Motor neuron (in vitro differentiated cells): ENCODE measurements at places on chromosomes 12 and 14.

DNA sequence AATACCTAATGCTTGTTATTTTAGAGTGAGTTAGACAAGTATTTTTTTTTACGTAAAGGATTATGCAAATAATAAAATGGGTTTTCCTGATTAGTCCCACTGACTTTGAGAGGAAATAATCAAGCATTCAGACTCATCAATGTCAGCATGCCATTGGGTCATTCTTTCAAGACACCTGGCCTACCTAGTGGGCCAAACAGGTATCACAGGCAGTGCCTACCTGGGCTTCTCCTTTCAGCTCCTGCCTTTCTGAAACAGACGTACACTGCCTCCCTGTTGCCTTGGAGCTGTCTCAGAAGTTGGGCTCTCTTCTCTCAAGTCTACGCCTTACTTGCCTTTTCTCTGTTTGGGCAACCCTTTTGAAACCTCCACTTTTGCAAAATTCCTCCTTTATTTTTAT lies 545.6 kb downstream of the SNAPC1 start:
- no peak for ATAC-seq

- no peak for ATAC-seq
Observed at GRCh38 chr14:74243051-74243450, 3.8 kb downstream of the VSX2 start.

DNA sequence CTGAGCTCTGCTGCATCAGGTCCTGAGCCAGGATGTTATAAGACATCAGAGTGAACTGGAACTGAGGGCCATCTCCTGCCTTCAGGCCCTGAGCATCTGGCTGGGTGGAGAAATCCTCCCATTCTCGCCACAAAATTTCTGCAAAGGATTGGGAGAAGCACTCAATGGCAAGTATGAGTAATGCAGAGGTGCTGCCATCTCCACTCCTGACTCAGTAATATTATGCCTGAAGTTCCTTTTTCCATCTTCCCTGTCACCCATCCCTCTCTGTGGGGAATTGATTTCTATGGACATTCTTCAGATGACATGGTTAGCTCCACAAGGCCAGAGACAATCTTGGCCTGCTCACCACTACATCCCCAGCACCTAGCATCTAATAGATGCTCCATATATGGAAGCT lies 4.7 kb downstream of the ANGEL1 start:
- no peak for ATAC-seq

DNA sequence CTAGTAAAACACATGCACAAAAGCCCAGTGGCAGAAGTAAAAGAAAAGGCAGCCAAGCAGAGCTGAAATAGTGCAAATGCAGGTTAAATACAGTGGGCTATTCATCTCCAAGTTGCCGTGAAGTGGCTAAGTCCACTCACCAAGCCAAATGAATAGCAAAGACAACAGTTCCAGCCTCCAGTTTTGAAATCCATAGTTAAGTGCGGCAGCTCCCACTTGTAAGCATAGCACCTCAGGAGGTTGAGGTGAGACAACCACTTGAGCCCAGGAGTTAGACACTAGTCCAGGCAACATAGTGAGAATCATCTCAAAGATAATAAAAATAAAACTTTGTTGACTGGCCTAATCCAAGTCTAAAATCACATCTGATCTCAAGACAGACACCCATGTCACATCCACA lies 9.8 kb upstream of the PHLDA1 start:
- no peak for ATAC-seq

DNA sequence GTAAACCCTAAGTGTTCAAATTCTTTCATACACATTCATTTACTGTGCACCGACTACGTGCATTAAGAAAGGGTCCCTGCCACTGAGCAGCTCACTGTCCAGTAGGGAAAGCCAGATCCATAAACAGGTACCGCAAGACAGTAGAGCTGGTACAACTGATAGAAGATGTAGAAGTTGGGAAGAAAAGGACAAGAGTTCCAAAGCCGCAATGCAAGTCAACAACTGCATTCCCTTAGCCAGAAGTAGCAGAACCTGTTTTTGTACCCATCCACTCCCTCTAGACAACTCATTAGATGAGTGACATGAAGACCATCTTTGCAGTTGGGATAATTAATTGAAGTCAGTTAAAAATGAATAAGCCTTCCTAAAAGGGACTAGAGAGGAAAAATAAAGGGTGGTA lies 1.3 kb downstream of the SENP1 start:
- no peak for ATAC-seq

- no peak for ATAC-seq
Observed at GRCh38 chr12:58363971-58364370, 422.6 kb downstream of the ATP23 start.

DNA sequence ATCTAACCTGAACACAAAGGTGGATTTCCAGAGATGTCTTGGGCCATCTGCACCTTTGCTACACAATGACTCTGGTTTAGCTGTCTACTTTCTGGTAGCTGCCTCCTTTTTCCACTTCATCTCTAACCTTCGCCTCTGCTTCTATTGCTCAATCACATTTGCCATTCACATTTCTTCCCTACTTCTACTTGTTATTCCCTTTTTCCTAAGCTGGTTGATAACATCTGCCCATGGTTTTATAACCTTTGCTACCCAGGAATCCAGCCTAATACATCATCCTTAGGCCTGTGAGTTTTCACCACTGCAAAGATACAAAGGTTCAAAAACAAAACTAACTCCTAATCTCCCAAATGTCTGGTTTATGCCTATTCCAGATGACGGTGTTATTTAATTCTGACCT lies 13.2 kb downstream of the SPPL3 start:
- ATAC-seq: no peak

GRCh38 chr12:49987625-49988303 lies 15.0 kb downstream of the AQP6 start:
- no peak for ATAC-seq

- no peak for ATAC-seq
Observed at GRCh38 chr12:32437095-32437515, 37.7 kb downstream of the FGD4 start.
